NAMALWA (cell line): ENCODE measurements at places on chromosomes 5 and 9.

DNA sequence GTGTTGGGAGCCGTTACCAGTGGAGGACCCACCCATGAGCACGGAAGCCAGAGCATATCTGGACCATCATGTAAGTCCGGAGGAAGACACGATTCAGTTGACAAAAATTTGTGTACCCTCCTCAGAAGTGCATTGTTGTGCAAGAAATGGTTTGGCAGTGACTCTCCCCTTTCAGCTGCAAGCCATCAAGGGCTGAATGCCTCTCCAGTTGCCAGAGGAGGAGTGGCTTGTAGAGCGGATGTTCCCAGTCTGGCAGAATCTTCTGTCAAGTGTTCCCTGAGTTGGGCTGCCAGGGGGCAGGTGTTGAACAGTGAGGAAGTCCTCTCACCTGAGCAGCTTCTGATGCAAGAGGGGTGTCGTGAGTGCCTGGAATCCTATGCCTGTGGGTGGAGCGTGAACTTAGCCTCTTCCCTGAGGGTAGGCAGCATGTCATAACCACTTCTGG is 27.6 kb upstream of the CDKN2AIPNL start:
- DNase-seq, result no peak

GRCh38 chr5:58326022-58326421 is 133.9 kb downstream of the PLK2 start:
- DNase-seq, result no peak

DNA sequence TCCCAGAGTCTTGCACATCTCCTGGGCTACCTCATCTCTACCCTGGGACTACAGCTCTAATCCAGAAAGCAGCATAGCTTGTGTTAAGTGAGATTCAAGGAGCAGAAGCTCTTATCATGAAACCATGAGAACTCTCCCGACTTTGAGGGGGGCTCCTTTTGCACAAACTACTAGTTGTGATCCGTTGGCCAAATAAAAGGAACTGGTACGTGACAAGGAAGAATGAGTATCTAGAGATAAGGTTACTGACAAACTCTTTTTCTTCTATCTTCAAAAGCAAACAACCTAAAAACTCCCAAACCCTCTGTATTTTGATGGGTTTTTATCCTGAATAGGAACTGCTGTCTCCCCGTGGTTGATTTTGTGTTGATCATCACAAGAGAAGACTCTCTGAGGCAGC is 168.5 kb downstream of the SLC24A2 start:
- no peak for DNase-seq

GRCh38 chr9:70020991-70021571 is 22.6 kb upstream of the MAMDC2 start:
- DNase-seq, result no peak

GRCh38 chr5:36887532-36887931 is 11.0 kb downstream of the NIPBL start:
- DNase-seq, result no peak

- no peak for DNase-seq
Measured at GRCh38 chr5:68730220-68730978, 363.4 kb upstream of the SLC30A5 start.

- no peak for DNase-seq
Measured at GRCh38 chr9:91247278-91247677, 114.4 kb downstream of the AUH start.

- DNase-seq, result peak; percentile 79
Measured at GRCh38 chr9:90801241-90801972, at the start of gene SYK. Gene SYK (plus strand): TSS chr9:90801819. CDS start chr9:90843899, 42,080 bp downstream.
